ENCODE measurements at places on chromosomes 11 and 22.

GRCh38 chr11:60095477-60096120, 7.1 kb downstream of the MS4A2 start:
- DNase-seq = no peak

- DNase-seq = no peak
Observed at GRCh38 chr11:73498343-73498742, 99.6 kb downstream of the FAM168A start.

GRCh38 chr11:32405592-32405991, 29.7 kb downstream of the WT1 start:
- DNase-seq = no peak

DNA sequence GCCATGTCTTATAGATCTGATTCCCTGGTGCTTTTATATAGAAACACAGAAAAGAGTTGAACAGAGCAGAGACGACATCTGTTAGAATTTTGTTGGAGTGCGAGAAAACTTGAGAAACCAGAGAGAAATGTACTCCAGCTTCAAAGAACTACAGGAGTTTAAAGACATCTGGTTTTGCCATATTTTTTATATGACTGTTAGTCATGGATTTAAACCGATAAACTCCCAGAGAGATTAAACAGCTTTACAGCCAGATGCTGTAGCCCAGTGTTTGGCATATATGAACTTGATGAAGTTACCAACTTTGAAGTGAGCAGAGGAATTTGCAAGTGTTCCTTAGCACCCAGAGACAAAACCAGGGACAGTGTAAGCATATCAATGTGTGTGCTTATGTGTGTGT, 1083.1 kb downstream of the LRRC4C start:
- DNase-seq = no peak

DNA sequence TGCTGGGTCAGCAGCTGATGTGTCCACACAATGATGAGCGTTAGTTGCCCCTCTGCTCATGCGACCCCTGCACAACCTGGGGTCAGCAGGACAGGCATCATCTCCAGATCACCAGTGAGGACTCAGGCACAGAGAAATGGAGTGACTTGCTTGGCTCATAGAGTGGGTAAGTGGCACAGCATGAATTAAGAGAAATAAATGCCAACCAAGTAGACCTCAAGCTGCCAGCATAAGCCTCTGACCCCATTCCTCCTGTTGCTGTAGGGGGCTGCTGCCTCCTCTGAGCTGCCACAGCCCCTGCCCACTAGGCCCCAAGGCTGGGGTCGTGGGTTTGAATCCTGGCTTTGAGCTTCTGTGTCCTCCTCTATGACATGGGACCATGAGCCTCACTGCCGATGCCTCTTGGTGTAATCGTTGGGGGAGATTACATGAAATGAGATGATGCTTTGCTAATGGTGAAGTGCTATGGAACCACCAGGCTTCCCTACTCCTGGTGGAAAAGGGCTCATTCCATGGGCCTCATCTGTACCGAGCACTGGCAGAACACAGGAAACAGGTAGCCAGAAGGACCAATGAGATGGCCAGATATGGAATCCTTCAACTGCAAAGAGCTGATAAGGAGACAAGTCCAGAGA, 33.6 kb downstream of the LRRC32 start:
- no peak for DNase-seq

Measured in BE2C (cell line).